ENCODE measurements at places on chromosomes 12 and 14.
A peak's percentile ranks its signal among the peaks of the same experiment; 100 is the strongest.

DNA sequence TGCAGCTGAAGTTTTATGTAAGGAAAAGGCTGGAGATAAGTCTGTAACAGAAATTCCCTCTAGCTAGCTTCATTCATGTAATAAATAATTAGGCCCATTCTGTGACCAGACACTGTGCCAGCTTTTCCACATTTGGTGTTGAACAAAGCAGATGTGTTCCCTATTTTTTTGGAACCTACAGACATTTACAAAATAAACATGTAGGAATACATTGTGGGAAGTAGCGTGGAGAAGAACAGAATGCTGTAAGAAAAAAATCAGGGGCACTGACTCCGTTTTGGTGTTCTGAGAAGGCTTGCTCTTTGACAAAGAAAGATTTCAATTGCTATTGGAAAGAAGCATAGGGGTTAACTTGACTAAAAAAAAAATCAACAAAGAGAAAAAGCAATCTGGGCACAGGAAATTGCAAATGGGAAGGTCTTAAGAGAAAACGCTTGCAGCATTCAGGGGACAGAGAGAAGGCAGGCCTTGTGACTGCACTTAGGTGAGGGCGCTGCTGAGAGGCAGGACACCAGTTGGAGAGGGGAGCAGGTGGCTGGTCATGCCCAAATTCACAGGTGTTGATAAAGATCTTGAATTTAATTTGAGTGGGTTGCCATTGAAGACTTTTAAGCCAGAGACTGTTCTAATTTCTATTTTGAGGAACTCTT is 4.0 kb downstream of the FAR2 start:
- DNase-seq, result peak; percentile 56

DNA sequence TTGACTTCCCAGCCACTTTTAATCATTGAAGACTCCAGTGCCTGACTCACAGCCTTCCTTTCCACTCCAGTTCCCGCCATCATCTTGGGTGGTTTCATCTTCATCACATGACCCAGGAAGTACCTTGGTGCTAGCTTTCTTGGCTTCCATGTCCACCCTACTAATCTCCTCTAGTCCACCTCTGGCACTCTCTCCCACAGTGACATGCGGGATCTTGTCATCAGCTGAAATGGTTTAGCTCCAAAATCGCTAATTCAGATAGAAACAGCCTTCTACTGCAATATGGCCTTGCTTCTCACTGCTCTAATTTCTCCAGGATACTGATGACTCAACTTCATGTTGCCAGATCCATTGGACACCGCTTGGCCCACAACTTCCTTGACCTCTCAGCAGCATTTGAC is 24.5 kb downstream of the WDR20 start:
- no peak for DNase-seq

GRCh38 chr14:76117789-76118484 is 33.8 kb upstream of the GPATCH2L start:
- no peak for DNase-seq

DNA sequence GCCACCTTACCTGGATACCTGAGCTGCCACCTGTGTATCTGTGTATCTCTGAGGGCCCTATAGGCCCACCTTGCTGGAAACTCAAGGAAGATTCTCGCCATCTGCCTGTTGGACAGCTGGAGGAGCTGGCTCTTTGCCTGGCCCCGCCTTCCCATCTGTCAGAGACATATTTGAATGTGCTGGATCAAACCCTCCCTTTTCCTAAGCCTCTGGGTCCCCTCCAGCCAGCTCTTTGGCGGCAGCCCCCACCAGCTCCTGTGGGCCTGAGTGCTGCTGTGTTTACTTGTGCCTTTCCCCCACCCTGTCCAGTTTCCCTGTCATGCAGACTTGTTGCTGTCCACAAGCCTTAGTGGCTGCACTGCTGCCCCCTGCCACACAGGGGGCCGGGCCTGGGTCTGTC is 55.9 kb upstream of the SRSF5 start:
- DNase-seq, result peak; percentile 96

GRCh38 chr14:53027041-53027440 is 76.2 kb upstream of the FERMT2 start:
- no peak for DNase-seq

GRCh38 chr14:102610968-102611811 is 18.7 kb downstream of the RCOR1 start:
- DNase-seq, result no peak

DNA sequence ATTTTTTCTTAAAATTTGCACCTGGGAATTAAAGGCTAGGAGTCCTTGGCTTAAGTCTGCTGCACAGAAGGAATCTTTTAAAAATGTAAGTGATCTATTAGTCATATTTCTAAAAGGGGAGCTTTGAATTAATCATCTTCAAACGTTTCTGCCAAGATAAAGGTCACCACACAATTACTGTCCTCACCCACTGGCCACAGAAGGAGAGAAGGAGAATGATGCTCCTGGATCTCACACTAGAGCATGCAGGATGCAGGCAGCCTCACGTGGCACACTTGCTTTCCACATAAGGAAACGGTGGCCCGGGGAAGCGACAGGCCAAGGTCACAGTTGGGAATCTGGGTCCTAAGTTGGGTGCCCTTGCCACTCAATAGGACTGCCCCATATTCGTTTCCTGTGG is 16.9 kb downstream of the PLEKHG7 start:
- DNase-seq, result no peak

DNA sequence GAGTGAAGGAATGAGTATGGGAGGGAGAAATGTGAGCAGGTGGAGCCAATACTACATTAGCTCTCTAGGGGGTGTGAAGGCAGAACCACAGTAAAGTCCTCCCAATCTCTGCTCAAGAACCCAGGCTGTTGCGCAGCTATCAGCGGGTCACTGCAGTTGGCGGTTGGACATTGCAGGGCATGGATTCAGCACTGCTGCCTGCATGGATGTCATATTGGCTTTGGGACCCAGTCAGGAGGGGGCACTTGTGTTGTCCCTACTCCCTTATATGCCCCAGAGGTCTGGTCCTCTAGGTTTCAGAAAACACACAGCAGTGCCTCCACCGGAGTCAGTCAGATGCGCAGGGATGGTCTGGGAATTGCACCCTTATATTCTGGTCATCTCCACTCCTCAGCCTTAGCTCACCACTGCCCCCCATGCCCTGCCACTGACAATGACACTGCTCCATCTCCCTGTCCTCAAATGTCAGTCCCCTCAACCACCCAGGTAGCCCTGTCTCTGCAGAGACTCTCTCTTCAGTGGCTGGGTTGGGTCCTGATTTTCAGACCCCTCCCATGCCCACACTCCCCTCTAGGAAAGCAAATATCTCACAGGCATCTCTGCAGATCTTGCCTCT is 9.6 kb downstream of the ZDHHC22 start:
- DNase-seq, result no peak

DNA sequence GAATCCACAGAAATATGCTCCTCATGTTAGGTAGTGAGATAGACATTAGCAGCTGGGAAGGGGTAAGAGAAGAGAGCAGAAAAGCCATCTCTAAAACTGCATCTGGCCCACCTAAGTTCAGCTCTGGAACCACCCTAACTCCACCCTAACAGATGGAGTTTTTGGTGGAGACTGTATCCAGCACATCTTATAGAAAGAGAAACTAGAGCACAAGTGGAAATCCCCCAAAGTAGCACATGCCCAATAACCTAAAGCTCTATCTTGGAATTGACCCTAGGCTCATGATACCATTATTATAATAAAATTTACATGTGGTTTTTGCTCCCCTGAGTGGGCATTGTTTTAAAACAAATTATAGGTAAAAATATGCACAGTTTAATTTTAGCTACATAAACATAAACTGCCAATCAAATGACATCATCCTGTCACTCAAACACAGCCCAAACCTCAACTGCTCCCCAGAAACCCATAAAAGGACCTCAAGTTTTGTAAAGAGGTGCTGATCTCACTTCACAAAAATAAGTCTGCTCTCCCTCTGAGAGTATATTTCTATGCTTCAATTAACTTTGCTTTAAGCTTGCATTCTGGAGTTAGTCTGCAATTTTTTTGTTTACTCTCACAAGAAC is 206.4 kb downstream of the PIK3C2G start:
- DNase-seq, result no peak

- DNase-seq, result no peak
Measured at GRCh38 chr12:24814379-24815113, 134.4 kb downstream of the BCAT1 start.

DNA sequence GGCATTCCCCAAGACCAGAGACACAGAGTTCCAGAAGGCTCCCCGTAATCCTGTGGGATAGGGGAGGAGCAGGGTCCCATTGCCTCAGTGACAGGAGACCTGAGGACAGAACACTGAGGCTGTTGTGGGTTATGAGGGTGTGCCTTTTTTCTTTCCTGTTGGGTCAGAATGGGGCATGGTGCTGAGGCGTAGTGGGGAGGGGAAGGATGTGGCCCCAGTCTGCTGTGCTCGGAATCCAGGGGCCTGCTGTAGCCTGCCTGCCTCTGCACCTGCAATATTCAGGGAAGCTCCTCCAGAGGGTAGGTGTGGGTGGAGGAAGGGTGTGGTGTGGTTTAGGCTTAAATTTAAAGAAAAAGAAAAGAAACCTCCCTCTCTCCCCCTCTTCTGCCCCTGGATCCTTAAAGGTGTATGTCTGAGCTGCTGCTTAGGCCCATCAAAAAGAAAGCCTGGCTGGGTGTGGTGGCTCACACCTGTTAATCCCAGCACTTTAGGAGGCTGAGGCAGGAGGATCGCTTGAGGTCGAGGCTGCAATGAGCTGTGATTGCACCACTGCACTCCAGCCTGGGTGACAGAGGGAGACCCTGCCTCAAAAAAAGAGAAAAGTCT is 18.7 kb downstream of the PLEKHG3 start:
- no peak for DNase-seq

- no peak for DNase-seq
Measured at GRCh38 chr12:124524231-124524925, 43.0 kb downstream of the NCOR2 start.

DNA sequence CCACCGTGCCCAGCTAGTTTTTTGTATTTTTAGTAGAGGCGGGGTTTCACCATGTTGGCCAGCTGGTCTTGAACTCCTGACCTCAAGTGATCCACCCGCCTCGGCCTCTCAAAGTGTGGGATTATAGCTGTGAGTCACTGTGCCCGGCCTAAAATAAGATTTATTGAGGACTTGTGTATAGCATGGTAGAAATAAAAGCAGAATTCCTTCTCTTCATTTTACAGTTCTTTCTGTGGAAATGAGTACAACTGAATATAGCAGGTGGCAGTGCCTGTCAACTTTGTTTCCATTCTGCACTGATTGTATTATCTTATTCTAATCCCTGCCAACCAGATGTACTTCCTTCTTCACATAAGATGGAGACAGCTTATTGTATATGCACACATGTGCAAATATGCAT is 41.0 kb downstream of the DIP2B start:
- no peak for DNase-seq

DNA sequence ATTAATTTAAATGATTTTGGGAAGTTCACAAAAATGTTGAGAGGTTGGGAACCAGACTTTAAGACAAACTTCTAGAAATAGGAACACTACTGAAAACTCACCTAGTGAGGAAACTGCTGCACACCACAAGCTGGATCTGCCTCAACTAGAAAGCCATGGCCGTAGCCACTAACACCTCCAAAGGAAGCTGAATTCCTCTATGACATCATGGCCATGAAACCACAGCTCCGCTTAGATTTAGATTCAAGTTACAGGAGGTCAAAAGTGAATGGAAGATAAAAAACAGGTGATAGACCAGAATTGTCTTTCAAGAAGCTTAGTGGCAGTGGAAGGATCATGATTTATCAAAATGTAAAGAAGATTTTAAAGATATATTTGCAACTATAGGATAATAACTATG is 208.8 kb upstream of the ALG10 start:
- no peak for DNase-seq

- DNase-seq, result no peak
Measured at GRCh38 chr14:93318927-93319326, 13.9 kb downstream of the BTBD7 start.

DNA sequence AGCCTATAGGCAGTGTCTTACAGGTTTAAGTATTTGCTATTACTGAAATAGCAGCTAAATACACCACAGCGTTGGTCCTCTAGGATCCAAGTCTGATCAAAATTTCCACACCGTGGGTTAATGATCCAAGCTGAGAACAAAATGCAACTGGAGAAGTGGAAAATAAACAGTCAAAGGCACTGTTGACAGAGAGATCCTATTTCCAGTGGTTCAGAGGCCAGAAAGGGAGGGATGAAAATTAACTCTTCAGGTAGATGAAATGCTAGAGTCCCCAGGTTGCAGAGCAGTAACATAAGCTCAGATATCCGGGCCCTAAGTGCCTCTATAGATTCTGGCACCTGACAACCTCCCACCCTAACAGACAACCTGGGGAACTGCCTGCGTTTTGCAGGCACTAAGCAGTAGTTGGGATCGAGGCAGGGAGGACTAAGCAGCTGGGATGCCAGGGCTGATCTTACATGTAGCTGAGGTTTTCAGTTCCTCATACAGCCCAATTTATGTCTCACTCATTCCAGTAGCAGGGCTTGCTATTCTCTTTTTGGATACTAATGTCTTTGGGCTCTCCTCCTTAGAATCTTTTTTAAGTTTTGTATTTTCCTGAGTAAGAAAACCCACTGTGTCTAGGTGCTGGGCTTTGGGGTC is 42.7 kb upstream of the CRACR2A start:
- no peak for DNase-seq
